HCT116 (cell line): ENCODE measurements at places on chromosomes 12 and 14. TPM values are rescaled to one million over a fixed set of nuclear protein-coding genes. Genes with fewer than 3 reads are reported as not detected.

Gene CLEC9A
- total RNA-seq = not detected

Gene KRT85
- not detected for total RNA-seq

Gene P3H3
- 32.2 TPM for total RNA-seq

Gene VRTN
- 0.10 TPM for total RNA-seq

- H3K36me3 ChIP-seq = no peaks in the 10 kb centered on the region; the same call in 1 of the 2 replicates
- no peaks in the 10 kb centered on the region for H3K4me1 ChIP-seq
- H3K27me3 ChIP-seq = no peaks in the 10 kb centered on the region
Observed at GRCh38 chr12:120488057-120488640, 7.8 kb upstream of the DYNLL1 start.

GRCh38 chr12:52942901-52943181, 6.1 kb upstream of the KRT18 start:
- no peaks in the 10 kb centered on the region for H3K27me3 ChIP-seq
- no peak for DNase-seq
- no peak overlapping the region for H3K27ac ChIP-seq
- H3K4me3 ChIP-seq = no peak overlapping the region
- no peaks in the 10 kb centered on the region for H3K36me3 ChIP-seq

GRCh38 chr12:31651893-31652521, 7.5 kb upstream of the ETFBKMT start:
- no peak for DNase-seq
- no peaks in the 10 kb centered on the region for H3K36me3 ChIP-seq
- H3K27ac ChIP-seq = no peak overlapping the region
- H3K4me1 ChIP-seq = peaks cover 8% of the 10 kb centered on the region
- no peaks in the 10 kb centered on the region for H3K27me3 ChIP-seq
- no peak overlapping the region for H3K4me3 ChIP-seq

GRCh38 chr12:2613326-2614073, 181.3 kb upstream of the FKBP4 start:
- DNase-seq = peak; percentile 54
- H3K4me1 ChIP-seq = peaks cover 10% of the 10 kb centered on the region
- no peaks in the 10 kb centered on the region for H3K36me3 ChIP-seq
- peaks cover 7% of the 10 kb centered on the region for H3K27me3 ChIP-seq
- no peak overlapping the region for H3K27ac ChIP-seq

GRCh38 chr14:104219731-104220214, 81.4 kb downstream of the KIF26A start:
- H3K27ac ChIP-seq = no peak overlapping the region
- H3K36me3 ChIP-seq = no peaks in the 10 kb centered on the region
- H3K4me1 ChIP-seq = peaks cover 4% of the 10 kb centered on the region
- DNase-seq = no peak

- H3K36me3 ChIP-seq = no peaks in the 10 kb centered on the region
- no peak overlapping the region for H3K4me3 ChIP-seq
- peaks cover 6% of the 10 kb centered on the region for H3K4me1 ChIP-seq
- DNase-seq = no peak
Observed at GRCh38 chr14:35883677-35884293, 57.6 kb downstream of the BRMS1L start.

DNA sequence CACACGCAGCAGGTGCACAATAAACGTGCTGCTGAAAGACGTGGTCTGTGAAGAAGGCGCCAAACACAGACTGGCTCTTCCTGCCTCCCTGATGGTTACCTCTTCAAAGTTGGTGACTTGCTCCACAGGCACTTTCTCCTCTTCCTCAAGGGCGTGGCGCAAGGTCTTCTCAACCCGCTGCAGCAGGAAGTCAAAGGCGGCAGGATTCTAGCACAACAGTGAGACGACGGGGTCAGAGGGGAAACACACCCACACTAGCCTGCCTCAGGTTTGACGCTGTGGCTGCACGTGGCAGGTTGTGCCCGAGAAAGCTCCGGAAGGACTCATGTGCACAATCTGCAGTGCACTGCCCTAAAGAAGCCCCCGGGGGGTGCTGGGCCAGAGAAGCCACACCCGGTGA, 15.0 kb downstream of the POLE start:
- no peak overlapping the region for H3K4me3 ChIP-seq
- peaks cover 55% of the 10 kb centered on the region for H3K36me3 ChIP-seq
- no peak overlapping the region for H3K27ac ChIP-seq
- DNase-seq = no peak
